ENCODE measurements at places on chromosomes 3 and 15.

DNA sequence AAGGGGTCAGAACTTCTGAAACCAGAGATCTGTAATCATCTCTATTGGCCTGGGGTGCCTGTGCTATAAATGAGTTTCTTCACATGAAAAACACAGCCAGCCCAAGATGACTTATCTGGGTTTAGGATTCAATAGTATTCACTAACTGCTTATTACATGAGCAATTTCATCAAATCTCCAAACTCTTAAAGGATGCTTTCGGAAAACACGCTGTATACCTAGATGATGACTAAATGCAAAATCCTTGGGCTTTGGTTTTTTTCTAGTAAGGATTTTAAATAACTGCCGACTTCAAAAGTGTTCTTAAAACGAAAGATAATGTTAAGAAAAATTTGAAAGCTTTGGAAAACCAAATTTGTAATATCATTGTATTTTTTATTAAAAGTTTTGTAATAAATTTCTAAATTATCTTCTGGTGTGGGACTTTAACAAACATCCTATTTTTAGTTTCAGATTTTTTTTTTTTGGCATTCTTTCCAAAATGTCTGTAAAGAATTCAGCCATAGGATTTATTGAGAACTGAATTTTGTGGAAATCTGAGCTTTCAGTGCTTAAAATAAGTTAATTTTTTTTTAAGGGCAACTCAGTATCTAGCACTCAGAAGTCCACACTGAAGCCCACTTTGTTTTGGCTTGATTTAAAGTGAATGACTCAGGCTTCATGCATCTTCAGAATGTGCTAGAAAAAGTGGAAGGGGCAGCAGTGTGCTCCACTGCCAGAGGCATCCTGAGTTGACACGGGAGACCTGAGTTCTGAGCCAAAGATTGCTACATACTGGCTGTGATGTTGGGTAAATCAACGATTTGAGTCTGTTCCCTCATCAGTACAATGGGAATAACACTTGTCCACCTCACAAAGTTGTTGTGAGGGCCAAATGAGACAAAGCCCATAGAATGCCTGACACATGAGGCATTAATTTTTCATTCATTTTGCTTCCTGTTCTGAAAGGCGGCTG is 18.7 kb downstream of the TMEM43 start:
- DNase-seq, result no peak

GRCh38 chr15:90619939-90620338 is 90.2 kb downstream of the CRTC3 start:
- no peak for DNase-seq

DNA sequence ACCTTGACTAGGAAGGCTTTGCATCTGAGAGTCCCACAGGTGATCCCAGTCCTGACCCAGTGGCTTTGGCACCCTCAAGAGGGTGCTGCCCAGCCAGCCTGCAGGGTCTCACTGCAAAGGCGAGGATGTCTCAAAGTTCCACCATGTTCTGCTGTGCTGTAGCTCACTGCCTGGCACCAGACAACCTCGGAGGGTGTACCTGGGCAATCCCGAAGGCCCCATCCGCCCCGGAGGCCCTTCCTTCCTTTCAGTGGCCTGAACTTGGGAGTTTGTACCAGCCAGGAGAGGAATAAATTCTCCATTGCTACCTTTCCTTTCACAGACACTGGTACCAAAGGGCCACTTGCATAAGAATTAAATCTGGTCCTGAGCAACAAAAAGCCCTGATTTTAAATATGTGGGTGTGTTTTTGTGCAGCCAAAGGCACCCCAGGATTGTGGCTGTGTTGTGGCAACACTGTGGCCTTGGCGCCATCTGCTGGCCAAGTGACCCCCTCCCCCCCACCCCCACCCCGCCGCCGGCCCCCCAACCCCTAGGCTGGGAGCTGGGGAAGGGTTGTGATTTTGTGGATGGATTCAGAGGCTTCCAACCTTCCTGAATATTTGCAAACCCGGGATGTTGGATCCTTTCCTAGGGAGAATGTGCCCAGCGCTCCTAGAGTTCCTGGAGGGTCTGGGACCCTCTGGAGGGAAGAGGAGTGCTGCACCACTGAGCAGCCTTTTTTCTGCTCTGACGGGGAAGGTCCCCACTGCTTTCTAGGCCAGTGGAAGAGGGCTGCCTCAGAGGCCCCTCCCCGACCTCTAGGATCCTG is 9.7 kb upstream of the PTPN23 start:
- DNase-seq, result peak; percentile 15

DNA sequence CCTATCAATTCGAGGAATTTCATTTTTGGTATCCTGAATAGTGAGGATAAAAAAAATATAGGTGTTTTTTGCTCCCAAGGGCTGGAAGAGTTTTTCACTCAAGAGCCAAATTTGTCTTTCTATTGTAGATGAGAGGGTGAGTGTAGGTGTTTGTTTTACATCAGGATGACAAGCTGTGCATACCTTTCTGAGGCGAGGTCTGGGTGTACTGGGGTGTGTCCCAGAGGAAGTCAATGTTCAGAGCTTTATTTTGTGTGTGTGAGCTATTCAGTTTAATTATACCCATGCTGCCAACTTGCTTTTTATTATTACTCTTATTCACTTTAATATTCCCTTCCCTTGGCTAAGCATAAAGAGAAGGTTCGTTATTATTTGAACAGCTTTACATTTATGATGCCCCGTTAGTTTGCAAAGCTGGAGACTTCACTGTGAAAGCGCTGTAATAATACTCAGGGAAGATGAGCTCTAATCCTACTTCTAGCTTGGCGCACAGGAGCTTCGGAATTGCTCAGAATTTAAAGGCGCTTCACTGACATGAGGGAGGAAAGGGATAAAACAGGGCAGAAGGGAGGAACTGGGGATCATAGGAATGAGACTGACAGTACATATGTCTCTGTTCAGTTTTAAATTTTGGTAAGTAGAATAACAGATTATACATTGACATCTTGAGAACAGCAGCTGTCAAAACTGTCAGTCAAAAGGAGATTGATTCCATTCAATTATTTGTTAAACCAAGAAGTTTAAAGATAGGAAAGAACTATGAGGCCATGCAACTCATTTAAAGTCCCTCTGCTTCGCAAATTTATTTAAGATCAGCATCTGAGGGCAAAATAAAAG is 117.7 kb upstream of the TP63 start:
- DNase-seq, result no peak
